Posterior vena cava (tissue), 2 donors: ENCODE measurements at places on chromosomes 4 and X. TPM values are rescaled to one million over a fixed set of nuclear protein-coding genes. Genes with fewer than 3 reads are reported as not detected.

The SPANXN3 gene
- total RNA-seq, result not detected

The CNKSR2 gene
- total RNA-seq, result 2.1 TPM

The TCEAL2 gene
- 10.1 TPM for total RNA-seq

The EGF gene
- 0.14 TPM for total RNA-seq

DNA sequence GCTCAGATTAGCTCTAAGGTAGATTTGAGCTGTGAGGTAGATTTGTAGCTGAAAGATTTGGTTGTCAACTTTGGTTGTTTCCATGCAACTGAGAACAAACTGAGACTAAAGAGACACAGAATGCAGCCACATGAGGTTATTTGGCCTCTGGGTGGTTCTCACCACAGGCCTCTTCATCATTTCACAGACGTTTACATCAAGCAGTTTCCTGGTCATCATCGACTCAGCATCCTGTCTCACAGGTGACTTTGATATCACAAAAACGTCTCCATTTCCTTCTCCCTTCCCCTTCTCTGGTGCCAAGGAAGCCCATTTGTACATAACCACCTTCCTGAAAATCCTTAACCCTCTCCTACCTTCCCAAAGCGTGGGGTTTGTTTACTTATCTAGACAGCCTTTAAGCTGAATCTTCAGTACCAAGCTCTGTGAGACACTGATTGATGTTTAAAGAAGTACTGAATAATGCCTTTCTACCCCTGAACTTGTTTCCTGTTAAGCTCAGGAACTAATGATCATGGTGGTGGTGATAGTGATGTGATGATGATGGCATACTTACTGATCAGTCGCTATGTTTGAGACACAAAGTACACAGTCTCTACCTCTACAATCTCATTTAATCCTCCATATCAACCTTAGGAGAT is 81.9 kb downstream of the FAM114A1 start:
- no peak for DNase-seq

DNA sequence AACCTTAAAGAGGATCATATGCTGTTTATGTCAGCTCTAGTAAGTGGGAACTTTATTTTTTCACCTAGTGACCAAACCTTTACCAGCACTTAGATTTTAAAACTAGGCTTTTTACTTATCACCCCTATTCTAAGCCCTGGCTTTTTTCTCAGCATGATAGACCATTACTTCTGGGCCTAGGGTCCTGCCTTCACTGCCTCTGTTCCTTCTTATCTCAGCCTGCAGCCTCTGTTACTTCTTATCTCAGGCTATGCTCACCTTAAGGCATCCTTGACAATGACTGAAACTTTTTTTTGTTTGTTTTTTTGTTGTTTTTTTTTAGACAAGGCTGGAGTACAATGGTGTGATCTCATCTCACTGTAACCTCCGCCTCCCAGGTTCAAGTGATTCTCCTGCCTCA is 59.6 kb downstream of the TMEM154 start:
- no peak for DNase-seq

- DNase-seq, result no peak
Measured at GRCh38 chr4:172686021-172686420, 482.6 kb upstream of the GALNT7 start.

DNA sequence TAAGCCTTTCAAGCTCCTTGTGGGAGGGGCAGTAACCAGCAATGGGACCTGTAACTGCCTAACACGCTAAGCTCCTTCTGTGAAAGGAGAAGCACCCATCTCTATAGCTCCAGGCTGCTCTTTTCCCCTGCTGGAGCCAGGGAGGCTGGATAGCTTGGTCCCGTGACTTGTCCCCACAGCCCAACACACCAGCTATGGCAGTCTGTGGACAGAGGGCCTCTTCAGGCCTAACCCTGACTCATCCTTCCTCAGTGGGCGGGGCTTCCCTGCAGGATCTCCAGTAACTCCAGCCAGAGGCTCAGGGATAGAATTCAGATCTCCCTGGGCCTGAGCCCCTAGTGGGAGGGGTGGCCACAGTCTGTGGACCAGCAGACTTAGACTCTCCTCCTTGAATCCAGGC is 1290.1 kb downstream of the PCDH7 start:
- DNase-seq, result no peak

DNA sequence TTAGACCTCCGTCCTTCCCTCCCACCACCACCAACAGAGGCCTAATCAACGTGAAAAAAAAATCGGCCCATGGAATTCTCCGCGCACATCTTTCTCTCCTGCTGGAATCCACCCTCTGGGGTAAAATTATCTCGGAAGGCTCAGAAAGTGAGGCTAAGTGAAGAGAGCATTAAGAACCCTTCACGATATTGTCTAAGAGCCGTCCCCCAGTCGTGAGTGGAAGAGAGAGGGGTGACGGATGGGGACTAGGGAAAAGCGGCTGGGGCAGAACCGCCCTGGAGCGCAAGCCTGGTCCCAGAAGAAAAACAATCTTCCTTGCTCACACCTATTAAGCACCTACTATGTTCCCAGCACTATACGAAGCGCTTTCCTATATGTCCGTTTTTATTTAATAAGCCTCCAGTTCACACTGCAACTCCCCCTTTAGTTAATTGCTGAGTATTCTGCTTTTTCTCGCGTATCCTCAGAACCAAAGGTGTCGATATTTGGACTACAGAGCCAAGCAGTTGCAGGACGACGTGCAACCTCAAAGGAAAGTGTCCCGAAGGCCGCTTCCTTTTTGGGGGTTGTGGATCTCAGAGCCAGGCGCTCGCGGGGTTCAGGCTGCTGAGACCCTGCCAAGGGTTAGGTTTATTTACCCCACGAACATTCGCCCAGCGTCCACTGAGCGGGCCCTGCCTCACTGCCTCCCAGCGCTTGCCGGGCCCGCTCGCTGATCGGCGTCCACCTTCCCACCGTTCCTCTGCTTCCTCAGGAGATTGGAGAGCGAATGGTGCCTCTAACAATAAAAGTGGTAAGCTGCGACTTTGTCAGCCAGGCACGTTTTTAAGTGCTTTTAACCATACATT is 889 bp downstream of the MGARP start:
- no peak for DNase-seq

DNA sequence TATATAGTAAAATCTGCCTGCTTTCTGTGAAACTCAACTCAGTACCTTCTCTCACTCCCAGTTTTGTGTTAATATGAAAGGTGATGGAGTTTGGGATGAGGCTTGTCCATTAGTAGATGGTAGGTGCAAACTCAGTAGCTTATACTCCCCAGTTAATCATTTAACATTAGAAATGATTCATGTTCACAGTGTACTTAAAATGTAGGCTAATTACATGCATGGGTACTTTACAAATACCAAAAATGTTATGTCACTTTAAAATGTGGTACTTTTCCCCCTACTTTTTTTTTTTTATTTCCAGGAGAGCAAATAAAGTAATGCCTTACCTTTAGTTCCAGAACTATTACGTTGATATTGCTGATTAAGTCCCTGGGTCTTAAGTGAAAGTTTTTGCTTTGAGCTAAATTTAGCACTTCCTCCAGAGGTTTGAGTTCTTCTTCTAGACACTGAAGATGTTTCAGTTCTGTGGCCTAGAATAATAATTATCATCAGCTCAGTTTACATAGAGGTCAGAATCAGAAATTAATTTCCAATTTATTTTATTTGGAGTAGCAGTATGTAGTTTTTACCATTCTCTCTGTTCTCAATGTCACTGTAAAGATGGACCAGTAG is 3.0 kb downstream of the IL2 start:
- DNase-seq, result no peak

GRCh38 chr4:107593230-107593629 is 126.8 kb downstream of the PAPSS1 start:
- DNase-seq, result no peak

DNA sequence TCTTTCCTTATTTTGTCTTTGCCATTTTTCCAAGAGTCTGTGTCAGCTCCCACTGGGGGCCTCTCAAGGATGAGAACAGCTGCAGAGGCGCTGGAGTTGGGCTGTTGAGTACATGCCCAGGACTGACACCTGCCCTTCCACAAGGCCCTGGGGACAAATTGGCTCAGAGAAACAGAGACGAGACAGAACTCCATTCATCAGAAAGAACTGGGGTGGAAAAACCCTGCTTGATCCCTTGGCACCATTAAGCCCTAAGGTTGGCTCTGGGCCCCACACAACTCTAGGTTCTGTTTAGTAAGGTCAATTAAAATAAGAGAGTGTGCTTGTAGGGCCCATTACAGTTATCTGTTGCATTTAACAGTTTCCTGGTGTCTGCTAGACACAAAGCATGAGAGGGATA is 63.6 kb downstream of the DCX start:
- no peak for DNase-seq

- no peak for DNase-seq
Measured at GRCh38 chr4:160819791-160820190, 1344.0 kb downstream of the FSTL5 start.
